ENCODE measurements at places on chromosomes 2 and 18. TPM values are rescaled to one million over a fixed set of nuclear protein-coding genes. Genes with fewer than 3 reads are reported as not detected.

The CCBE1 gene
- polyA plus RNA-seq, result 9.9 TPM

The GALNT5 gene
- 3.2 TPM for polyA plus RNA-seq

The SPHKAP gene
- polyA plus RNA-seq, result not detected

The ADGRF3 gene
- polyA plus RNA-seq, result 0.38 TPM

The HOXD12 gene
- polyA plus RNA-seq, result not detected

The PIEZO2 gene
- 1.6 TPM for polyA plus RNA-seq

The NHEJ1 gene
- polyA plus RNA-seq, result 18.8 TPM

The ACSL3 gene
- polyA plus RNA-seq, result 128 TPM
